LoVo (cell line): ENCODE measurements at places on chromosomes 7 and 10.

- DNase-seq: no peak
Measured at GRCh38 chr7:155692317-155692716, 47.9 kb downstream of the RBM33 start.

DNA sequence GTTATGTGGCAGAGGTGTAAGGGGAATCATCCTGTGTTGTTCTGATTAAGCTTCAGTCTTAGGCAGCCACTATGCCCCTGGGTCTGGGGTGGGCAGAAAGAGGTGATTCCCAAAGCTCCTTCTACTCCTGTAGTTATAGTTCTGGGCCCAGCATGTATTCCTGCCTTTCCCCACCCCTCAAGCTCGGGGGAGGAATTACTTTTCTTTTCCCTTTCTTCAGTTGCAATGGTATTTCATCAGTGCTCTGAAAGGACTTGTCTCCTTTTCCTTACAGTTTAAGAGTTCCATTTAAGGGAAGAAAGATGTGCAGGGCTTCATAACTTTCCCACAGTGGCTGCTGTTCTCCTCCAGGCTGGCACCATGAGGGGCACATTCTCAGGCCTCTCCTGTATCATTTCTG is 94.2 kb downstream of the MTPAP start:
- no peak for DNase-seq

GRCh38 chr7:159151231-159151630 is 6.6 kb upstream of the VIPR2 start:
- DNase-seq: no peak

- no peak for DNase-seq
Measured at GRCh38 chr7:44177570-44178131, 11.6 kb downstream of the GCK start.

DNA sequence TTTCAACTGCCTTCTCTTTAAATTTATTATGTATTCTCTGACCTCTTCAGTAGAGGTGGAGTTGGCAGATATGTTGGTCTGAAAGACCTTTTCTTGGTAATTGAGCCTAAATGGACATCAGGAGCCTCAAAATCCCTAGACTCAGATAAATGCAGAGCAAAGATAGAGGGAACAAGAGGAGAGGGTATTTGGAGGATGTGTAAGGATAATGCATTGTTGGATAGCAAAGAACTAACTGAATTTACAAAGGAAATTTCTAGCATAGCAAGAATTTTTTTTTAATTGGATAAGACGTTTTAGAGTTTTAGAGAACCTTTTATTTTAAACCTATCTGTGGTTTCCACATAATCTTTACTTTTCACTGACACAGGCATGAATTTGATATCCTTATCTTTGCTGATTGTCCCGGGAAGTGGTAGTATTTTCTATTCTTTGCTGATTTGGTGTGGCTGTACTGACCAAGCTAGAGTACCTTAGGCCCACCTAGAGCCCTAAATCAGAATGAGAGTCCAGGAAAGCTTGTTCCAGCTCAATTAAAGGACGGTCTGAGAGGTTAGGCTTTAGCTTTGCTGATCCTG is 91.3 kb downstream of the NRF1 start:
- DNase-seq: no peak

DNA sequence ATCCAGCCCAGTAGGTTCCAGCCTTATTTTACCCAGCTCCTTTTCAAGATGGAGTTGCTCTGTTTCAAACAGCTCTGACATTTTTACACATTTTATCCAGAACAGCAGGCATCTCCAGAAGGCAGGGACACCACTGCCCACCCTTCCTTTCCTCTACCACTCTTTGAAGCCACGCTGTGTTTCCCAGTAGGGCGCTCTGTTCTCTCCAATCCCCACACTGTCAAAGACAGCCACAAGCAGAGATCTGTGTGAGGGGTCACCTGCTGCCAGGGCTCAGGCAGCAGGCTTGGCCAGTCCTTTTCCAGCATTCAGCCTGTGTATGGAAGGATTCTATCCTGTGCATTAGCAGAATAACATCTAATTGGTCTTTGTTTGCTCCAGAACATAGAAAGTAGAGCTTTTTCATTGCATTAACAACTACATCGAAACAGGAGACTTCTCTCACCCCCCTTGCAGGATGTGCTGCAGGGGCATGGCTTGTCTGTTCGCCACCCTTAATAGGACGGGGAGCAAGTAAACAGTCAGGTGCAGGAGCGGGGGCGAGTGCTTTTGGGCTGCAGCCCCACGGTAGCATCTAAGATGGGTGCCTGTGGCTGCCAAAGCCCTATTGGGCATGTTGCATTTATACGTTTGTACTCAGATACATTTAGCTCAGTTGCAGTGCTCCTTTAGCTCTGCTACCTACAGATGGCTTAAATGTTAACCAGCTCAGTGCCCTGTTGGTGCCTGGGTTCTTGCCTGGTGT is 326.1 kb downstream of the GALNT17 start:
- DNase-seq: no peak

DNA sequence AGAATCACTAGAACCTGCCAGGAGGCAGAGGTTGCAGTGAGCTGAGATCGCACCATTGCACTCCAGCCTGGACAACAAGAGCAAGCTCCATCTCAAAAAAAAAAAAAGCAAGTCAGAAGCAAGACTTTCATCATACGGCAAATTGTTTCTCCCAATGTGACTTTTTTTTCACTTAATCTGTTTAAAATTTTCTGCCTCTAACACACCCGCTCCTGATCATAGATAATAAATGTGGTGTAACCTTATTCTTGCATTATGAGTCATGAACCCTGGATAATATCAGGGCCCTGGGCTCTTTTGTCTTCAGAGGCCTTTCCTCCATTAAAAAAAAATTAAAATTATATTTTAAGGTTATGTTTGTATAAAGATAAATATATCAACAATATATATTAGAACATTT is 111.4 kb upstream of the JCAD start:
- no peak for DNase-seq

DNA sequence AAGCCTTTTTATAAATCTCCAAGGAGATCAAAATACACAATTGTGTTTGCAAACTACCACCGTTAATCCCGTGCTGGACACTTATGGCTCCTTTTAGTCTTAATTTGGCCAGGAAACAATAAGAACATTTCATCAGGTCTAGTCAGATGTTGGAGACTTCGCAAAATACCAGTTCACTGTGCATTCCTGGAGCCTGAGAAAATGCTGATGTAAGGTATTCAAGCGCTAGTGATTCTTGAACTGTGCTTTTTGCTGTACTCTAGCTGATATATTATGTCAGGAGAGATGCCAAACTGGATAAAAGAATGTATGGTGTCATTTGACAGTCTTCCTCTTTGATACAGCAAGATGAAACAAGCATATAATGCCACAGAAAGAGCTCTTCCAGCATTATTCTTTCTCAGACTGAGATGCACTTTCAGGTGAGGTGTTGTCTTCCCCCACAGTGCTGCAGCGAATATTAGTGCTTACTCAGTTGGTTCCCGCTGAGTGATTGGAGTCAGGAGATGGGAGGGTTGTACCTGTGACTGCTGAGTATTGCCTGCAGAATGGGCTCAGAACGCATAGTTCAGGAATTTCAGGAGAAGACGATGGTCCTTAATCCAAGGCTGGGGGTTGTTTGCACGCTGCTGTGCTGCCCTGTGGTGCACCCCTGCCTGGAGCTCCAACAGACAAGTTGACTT is 59.2 kb downstream of the OGDH start:
- no peak for DNase-seq

- no peak for DNase-seq
Measured at GRCh38 chr7:50121286-50121685, 28.2 kb upstream of the ZPBP start.

DNA sequence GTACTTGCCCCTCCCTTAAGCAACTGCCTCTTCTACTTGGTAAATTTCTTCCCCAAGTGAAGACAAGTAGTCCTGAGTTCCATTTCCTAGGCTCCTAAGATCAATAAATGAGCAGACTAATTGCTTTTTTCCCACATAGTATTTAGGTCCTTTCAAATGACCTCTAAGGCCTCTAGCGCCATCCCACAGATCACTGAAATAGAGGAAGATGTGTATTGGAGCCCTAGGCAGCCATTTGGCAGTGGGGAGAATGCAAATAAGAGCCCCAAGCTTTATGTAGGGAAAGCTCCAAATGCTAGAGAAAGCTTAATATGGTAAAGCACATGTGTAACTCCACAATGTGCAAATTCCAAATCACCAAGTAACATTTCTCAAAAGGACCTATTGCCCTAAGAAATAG is 316.5 kb upstream of the PHF14 start:
- DNase-seq: no peak

GRCh38 chr10:74231375-74231774 is 80.4 kb downstream of the ADK start:
- DNase-seq: no peak

DNA sequence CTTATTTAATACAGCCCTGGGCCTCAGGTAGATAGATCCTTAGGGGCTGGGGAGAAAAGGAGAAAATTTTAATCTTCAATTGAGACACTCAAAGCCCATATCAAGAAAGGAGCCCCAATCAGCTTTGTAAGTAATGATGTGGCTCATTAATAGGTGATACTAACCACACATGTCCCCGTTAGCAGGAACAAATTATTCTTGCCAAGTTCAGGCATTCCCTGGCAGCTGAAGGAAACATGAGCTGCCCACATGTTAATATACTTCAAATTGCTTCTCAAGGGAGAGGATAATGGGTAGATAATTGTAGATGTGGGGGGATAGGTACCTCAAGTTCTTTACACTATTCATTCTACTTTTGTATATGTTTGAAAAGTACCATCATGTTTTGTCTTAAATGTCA is 14.5 kb downstream of the IFIT5 start:
- DNase-seq: no peak

GRCh38 chr7:5243261-5243660 is 39.5 kb upstream of the SLC29A4 start:
- no peak for DNase-seq

DNA sequence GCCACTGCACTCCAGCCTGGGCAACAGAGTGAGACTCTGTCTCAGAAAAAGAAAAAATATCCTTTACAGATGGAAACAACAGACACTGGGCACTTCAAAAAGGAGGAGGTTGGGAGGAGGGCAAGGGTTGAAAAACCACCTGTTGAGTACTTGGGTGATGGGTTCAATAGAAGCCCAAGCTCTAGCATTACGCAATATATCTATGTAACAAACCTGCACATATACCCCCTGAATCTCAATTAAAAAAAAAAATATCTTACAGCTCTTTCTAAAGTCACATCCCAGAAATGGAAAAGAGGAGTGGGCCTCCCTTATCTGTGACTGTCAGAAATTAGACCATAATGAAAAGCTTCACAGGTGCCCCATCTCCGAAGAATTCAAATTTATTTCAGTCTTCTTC is 12.1 kb downstream of the VIM start:
- no peak for DNase-seq

- no peak for DNase-seq
Measured at GRCh38 chr10:91976317-91977051, 52.9 kb downstream of the BTAF1 start.

- no peak for DNase-seq
Measured at GRCh38 chr10:86671985-86672710, 3.8 kb downstream of the LDB3 start.

GRCh38 chr7:100677308-100678267 is 4.0 kb downstream of the GNB2 start:
- no peak for DNase-seq

DNA sequence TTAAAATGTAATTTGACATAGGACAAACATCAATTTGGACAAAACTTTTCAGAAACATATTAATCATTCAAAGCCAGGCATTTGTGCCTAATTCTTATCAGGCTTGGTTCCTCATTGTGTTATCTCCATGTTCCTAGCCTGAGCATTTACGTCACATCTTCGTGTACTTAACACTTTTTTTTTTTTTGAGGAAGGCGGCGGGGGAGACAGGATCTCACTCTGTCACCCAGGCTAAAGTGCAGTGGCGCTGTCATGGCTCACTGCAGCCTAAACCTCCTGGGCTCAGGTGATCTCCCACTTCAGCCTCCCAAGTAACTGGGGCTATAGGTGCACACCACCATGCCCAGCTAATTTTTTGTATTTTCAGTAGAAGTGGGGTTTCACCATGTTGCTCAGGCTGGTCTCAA is 19.8 kb downstream of the HNRNPA2B1 start:
- no peak for DNase-seq

DNA sequence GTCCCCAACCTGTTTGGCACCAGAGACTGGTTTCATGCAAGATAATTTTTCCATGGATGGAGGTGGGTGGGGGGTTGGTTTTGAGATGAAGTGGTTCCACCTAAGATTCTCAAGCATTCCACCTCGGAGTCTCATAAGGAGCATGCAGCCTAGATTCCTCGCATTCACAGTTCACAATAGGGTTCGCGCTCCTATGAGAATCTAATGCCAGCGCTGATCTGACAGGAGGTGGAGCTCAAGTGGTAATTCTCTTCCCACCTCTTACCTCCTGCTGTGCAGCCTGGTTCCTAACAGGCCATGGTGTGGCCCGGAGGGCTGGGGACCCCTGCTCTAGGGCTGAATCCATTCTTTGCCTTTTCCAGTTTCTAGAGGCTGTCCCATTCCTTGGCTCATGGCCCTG is 19.1 kb upstream of the CDK1 start:
- DNase-seq: no peak

GRCh38 chr10:122515588-122516231 is 44.8 kb upstream of the DMBT1 start:
- no peak for DNase-seq

GRCh38 chr10:21811245-21811585 is 192.3 kb downstream of the DNAJC1 start:
- DNase-seq: no peak

DNA sequence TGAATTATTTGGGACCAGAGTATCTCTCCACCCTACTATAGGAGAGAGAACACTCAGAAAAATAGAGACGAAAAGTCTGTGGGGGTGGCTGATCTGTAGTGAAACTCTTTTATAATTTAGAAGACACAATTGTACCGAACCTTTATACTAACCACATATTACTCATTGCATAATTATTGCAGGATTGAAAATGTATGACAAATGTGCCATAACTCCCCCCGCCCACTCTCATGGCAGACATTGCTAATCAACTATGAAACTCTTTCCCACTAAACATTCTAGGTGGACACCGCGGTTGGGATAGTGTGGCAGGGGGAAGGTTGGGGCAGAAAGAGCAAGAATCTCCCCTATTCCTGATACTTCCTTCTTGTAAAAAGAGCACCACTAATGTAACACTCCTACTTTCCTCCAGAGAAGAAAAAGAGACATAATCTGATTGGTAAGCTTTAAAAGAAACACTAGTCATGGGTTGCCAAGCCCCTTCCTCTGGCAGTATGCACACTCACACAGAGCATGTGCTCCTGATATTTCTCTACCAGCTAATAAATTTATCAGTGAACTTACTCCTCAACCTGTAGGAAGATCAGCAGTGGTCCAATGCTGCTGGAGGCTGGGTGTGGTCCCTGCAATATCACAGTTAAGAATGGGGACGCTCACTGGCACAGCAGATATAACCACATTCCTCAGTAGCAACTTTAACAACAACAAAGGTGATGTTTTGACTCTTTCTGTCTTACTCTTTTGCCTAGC is 18.7 kb upstream of the ARID5B start:
- DNase-seq: no peak

GRCh38 chr10:6292741-6293151 is 90.0 kb downstream of the PFKFB3 start:
- DNase-seq: no peak
